Left renal cortex interstitium (tissue), 4 donors: ENCODE measurements at places on chromosomes 6 and 20. TPM values are rescaled to one million over a fixed set of nuclear protein-coding genes. Genes with fewer than 3 reads are reported as not detected.

The FOXS1 gene
- 8.7 TPM for polyA plus RNA-seq

The COX4I2 gene
- 3.0 TPM for polyA plus RNA-seq

The MTCH1 gene
- polyA plus RNA-seq: 189 TPM

- no peak for DNase-seq
These were observed 5.5 kb downstream of the GMNN start for GRCh38 chr6:24780206-24780605.

DNA sequence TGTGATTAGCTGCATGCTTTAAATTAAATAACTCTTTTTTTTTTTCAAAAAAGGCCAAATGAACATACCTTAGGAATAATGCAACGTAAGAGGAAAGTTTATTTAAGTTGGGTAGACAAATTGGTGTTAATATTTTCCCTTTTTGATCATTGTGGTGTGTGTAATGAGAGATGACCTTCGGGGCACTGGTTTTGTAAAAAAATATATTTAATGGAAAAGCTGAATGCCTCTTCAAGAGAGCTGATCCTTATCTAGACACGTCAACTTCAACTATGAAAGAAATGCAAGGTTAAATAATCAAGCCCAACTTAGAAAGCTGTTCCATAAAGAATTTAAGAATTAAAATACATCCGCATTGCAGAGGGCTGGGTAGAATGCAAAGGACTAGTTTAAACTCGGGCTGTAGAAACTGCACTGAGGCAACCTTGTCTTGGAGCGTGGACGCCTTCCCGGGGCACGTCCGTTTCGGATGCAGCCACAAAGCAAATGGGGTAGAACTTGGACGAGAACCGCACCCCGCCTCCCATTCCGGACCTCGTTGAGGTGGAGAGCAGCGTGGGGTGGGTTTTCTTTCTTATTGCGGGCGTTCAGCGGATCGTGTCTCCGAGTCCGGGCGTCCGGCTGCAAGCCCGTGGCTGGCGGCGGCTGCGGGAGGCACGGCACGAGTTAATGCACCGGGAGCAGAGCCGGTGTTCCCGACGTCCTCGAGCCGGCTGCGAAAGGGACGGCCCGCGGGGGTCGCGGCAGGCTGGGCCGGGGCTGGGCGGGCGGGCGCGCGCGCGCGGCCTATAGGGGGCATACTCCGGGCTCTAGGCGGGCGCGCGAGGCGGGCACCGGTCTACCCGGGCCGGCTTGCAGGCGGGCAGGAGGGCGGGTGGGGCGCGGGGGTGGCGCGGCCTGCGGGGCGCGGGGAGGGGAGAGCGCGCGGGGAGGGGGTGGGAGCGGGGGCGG lies 1.9 kb downstream of the JARID2 start:
- DNase-seq: no peak

DNA sequence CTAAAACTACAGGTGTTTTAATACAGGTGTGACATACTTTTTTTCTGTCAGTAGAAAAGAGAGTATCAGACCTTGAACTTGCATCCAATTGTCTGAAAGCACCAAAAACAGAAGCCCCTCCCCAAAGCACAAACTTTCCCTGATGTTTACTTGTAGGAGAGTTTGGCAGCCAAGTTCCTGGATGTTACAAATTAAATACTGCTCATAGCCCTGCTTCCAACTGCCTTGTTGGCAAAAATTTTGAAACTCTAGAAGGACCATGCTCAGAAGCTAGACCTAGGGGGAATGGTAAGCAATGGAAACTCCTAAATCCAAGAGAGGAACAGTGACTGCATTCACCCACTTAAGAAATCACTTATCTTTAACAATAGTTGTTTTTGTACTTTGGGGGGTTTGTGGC lies 17.0 kb upstream of the ARG1 start:
- DNase-seq: no peak

GRCh38 chr6:62236784-62237183 lies 49.2 kb downstream of the KHDRBS2 start:
- no peak for DNase-seq

GRCh38 chr6:4323322-4323721 lies 187.9 kb upstream of the ECI2 start:
- no peak for DNase-seq

- no peak for DNase-seq
These were observed 63.9 kb upstream of the SLCO4A1 start for GRCh38 chr20:62578294-62578897.

- no peak for DNase-seq
These were observed 1.4 kb downstream of the AHCY start for GRCh38 chr20:34301587-34302311.

GRCh38 chr6:34237316-34237721 lies 646 bp downstream of the HMGA1 start:
- DNase-seq: no peak
